ENCODE measurements at places on chromosomes 3 and 15.

- DNase-seq, result no peak
These were observed 106.0 kb upstream of the MRPL3 start for GRCh38 chr3:131608741-131609140.

GRCh38 chr3:61181874-61182273 lies 69.4 kb downstream of the FHIT start:
- DNase-seq, result no peak

DNA sequence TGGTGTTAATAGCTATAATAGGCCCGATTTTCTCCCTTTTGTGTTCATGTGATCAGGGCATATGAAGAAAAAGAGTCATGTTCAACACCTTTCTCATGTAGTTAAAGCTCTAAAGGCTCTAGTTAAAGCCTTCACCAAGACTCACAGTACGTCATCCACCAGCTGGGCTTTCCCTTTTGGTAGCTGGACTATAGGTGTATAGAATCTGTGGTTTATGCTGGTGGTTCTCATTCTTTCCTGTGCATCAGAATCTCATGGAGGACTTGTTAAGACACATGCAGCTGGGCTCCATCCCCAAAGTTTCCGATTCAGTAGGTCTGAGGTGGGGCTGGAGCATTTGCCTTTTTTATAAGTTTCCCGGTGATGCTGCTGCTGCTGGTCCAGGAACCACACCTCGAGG lies 31.0 kb downstream of the CFAP91 start:
- DNase-seq, result no peak

DNA sequence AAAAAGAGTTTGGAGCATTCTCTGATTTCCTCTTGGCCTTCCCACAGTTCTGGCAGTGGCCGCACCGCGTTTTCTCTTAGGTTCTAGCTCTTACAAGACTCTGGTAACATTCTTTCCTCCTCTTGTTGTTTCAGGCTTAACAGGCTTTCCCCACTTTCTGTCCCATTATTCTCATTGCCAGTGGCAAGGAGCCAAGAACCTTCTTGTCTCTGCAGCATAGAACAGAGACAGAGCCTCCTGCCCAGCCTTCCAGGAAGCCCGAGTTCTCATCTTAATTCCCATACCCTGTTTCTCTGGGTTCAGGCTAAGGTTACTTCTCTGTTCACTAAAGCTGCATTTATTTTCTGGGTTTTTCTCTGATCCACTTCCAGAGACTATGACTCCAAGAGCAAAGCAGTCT lies 61.1 kb downstream of the DUT start:
- DNase-seq, result no peak

DNA sequence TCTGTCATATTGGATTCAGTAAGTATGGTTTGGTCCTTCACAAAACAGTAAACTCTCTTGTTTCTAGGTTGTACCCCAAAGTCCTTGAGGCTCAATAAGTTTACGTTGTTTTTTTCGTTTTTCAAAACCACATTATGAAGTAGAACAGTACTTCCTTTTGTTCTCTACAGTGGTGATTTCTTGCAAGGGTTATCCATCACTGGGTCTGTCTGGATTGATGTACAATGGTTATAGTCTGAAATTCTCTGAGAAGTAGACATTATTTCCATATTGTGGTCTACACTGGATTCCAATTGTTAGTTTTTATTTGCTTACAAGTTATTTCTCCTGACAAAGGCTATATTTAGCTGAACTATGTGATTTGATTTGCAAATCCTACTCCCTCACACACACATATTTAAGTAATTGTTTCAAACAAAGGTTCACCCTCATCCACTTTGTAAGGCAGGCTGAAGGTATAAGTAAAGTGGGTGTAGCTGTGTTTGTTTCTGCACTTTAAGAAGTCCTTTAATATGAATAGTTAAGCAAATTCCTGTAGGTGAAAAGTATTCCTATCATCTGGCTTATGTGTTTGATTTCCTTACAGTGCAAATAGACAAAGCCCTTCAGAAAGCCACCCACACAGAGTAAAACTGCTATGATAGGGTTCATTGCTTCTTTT lies 64.2 kb upstream of the MME start:
- no peak for DNase-seq

DNA sequence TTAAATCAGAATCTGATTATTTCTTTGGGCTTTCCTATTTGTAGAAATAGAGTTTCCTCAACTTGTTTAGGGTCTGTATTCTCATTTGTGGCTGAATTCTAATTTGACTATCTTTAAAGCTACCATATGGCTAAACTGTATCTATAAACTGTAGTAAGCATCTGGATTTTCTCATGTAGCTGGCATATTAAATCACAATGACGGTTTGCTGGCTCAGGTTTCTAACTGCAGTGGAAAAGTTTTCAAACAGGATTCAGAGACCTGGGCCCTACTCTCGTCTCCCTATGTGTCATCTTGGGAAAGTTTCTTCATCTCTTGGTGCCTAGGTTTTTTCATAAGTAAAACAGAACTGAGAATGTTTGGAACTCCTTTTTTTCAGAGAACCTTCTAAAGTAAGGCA lies 68.3 kb downstream of the GALK2 start:
- DNase-seq, result no peak

DNA sequence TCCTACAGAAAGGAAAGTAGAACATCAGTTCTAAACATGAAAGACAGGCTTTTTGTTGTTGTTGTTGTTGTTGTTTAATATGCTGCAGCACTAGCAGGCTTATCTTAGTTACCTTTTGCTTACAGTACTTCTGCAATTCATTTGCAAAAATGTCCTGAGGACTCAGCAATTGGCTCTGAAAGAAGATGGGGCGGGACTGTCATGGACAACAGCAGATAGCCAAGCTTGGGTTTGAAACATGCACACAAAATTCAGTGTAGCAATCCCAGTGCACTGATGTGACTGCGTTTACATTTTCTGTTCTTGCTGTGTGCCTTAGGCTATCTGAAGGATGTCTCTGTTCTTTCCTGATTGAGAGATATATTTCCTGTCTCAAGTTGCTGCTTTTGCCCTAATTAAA lies 9.2 kb downstream of the UNC13C start:
- DNase-seq, result no peak

DNA sequence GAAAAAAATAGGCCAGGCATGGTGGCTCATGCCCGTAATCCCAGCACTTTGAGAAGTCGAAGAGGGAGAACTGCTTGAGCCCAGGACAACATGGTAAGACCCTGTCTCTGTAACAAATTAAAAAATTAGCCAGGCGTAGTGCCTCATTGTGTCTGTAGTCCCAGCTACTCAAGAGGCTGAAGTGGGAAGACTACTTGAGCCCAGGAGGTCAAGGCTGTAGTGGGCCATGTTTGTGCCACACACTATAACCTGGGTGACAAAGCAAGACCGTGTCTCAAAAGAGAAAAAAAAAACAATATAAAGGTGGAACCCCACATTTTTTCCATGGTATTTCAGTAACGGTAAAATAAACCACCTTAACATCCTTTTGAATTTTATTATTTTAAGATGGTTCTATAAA lies 69.9 kb downstream of the DENND4A start:
- no peak for DNase-seq

GRCh38 chr3:88225326-88226008 lies 75.7 kb downstream of the C3orf38 start:
- no peak for DNase-seq

DNA sequence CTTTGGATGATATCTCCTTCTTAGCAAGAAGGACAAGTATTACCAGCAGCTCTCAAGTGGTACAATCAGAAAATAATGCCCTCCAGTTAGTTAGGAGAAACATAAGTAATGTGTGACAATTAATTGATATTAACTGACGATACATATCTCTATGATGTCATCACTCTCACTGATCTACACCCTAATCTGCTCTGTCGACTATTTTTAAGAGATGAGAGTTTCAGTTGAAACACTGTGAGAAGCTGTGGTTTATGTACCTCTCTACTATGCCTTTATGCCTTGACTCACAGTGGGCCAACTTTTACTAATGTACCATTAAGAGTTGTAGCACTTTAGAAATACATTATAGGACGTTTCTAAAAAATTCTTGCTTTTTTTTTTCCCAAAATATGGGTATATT lies 8.6 kb downstream of the CEP152 start:
- DNase-seq, result no peak

GRCh38 chr3:17292556-17292955 lies 407.8 kb downstream of the PLCL2 start:
- DNase-seq, result no peak

- DNase-seq, result no peak
These were observed 55.8 kb upstream of the IGF2BP2 start for GRCh38 chr3:185880600-185880999.

GRCh38 chr15:97177151-97177577 lies 783.3 kb upstream of the ARRDC4 start:
- no peak for DNase-seq

DNA sequence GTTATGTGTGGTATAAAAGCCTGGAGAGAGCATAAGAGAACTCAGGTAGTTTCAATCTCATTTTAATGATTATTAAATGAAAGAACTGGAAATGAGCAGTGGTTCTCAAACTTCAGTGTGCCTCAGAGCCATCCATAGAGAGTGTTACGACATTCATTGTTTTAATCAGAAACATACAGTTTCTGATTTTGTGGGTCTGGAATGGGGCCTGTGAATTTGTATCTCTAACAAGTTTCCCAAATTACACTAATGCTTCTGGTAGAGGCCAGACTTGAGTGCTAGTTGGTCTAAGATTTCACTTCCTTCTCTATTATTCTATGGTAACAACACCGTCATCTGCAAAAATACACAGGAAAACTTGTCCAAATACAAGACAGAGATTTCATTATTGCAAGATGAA lies 292.0 kb upstream of the NECTIN3 start:
- DNase-seq, result no peak

DNA sequence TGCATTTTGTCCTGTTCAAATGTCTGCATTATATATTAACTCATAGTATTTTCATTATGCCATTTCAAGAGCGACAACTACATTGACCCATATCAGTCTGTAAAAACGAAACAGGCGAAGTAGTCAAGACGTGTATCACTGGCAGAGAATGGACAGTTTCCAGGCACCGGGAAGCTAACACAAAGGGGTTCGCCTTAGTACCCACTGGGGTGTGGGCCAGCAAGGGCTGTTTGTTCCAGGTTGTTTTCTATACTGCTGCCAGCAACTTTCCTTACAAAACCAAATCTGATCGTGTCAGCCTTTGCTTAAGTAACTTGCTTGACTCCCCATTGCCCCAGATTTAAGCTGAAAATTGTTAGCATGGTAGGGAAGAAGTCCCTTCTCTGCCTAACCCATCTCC lies 87.1 kb downstream of the CGNL1 start:
- no peak for DNase-seq

- no peak for DNase-seq
These were observed 383.7 kb downstream of the MFSD1 start for GRCh38 chr3:159185443-159186050.

DNA sequence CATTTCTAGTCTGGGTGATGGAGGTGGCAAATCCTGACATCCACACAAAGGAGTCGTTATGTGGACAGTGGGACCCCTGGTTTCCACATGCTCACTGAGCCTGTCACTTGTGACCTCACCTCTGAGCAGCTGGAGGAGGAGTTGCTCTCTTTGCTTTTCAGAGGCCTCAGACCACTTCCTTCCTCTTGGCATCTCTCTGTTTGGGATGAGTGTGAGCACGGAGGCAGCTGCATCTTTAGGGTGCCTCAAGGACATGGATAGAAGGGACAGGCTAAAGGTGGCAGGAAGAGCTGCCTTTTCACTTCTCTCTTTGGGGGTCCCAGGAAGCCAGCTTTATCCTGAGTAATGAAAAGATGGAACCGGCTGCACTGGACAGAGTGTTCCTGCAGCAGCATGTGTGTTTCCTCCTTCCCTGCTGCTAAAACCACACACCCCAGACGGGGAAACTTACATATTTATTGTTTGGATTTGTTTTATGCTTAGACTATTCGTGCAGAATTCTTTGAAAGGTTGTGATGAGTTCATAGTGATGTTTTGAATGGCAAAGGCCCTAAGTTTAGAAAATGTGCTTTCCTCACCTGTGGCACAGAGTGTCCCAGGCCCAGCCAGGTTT lies 31.8 kb downstream of the GPR171 start:
- no peak for DNase-seq

- DNase-seq, result no peak
These were observed 316.5 kb upstream of the PROK2 start for GRCh38 chr3:72101494-72101893.

DNA sequence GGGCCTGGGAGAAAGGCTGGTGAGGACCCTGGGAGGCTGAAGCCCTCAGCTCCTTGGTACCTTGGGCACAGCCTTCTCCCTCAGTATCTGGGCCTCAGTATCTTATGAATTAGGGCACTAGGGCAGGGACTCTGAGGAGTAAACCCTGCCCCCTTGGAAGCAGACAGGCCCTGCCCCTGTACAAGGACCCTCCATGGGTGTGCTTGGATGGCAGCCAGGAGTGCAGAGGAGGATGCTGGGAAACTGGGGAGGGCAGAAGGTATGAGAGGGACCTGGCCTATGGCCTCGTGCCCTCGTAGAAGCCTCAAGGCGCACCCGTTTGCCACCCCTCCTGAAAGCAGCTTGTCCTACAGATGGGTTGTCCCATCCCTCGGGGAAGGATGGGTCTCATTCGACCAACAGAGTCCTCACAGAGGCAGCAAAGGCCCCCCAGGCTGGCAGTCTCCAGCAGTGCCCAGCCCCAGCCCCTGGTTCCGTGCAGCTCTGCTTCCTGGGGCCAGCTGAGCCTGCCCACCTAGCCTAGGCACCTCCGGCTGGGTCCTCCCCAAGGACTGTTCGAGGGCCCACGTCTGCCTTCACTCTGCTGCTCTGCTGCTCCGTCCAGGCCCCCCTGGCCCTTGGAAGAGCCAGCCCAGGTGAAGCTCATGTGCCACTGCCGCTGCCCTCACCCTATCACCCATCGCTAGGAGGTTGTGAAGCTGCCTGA lies 15.3 kb upstream of the SEMA3F start:
- no peak for DNase-seq

- DNase-seq, result no peak
These were observed 522 bp downstream of the MED12L start for GRCh38 chr3:151085889-151086483.

DNA sequence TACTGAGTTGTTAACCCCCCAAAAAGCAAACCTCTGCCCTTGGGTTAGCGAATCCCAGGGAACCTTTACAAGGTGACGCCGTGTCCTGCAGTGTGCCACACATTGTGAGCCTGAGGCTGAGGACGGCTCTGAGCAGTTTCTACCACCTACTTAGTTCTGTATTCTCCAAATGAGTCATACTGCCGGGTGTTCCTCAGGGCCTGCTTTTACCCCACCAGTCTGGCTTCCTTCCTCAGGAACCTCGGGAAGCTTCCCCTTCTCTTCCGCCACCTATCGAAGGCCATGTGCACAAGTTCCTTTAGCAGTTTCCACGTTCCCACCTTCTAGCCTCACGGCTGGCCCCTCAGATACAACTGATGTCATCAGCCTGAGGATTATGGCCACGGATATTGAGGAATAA lies 384.0 kb upstream of the TPM1 start:
- no peak for DNase-seq

GRCh38 chr15:98888820-98889479 lies 118.6 kb downstream of the PGPEP1L start:
- no peak for DNase-seq

GRCh38 chr3:103873897-103874545 lies 1439.2 kb downstream of the ZPLD1 start:
- no peak for DNase-seq

GRCh38 chr3:122058294-122058693 lies 3.1 kb downstream of the CD86 start:
- DNase-seq, result no peak

Measured in stimulated activated CD4-positive, alpha-beta T cell treated with anti-CD3 and anti-CD28 coated beads, Interleukin-1b, Interleukin-23, amount 100 ng/mL, for 1 hour (primary cell).